ENCODE measurements at places on chromosomes 2 and 18. TPM values are rescaled to one million over a fixed set of nuclear protein-coding genes. Genes with fewer than 3 reads are reported as not detected.

DES gene
- not detected for total RNA-seq

DNA sequence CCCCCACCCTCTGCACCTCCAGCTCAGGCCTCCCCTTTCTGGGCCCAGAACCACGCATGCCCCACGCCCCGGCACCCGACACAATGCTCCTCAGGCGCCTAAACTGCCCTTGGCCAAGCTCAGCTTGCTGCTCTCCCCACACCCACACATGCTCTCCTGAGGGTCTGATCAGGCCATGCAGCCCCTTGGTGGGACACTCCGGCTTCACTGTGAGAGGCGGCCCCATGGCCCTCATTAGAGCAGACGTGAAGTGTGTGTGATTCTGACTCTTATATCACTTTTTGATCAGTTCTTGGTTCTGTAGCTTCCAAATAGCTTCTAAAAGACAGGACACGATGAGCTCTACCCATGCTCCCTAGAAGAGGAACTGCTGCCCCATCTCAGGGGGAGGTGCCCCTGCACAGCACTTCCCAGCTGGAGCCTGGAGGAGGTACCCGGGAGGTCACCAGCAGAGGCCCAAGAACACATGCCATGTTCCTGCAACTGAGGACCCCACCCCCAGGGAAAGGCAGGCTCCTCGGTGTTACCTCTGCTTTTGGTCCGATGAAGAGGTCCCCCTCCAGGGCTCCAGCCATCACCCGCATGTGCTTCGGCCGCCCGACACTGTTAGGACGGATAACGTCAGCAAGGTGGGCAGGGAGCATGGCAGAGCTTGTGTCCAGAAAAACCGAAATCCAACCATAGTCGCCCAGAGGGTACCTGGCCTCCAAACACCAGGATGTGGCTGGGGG lies 3.6 kb downstream of the ACTR1B start:
- peaks cover 20% of the 10 kb centered on the region for H3K36me3 ChIP-seq
- H3K27ac ChIP-seq, result no peak overlapping the region
- DNase-seq, result no peak
- H3K4me3 ChIP-seq, result no peak overlapping the region

- no peak overlapping the region for H3K4me3 ChIP-seq
- H3K36me3 ChIP-seq, result no peaks in the 10 kb centered on the region
- DNase-seq, result no peak
Observed at GRCh38 chr2:132255714-132256113, 94.0 kb upstream of the ANKRD30BL start.

FRZB gene
- total RNA-seq, result 0.04 TPM

WNT10A gene
- total RNA-seq, result not detected

SPP2 gene
- total RNA-seq, result not detected

DNA sequence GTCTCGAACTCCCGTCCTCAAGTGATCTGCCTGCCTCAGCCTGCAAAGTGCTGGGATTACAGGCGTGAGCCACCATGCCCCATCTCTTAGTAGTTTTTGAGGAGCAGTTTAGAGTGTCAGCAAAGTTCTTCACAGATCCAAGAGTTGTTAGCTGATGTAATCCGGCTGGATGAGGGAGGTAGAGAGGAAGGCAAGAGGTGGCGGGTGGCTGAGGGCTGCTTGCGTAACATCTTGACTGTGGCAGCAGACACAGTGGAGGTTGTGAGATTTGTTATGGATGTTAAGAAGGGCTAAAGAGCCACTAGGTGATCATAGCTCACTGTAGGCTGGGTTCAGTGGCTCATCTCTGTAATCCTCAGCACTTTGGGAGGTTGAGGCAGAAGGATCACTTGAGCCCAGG lies 19.5 kb upstream of the FAM136A start:
- no peak for DNase-seq
- no peaks in the 10 kb centered on the region for H3K27me3 ChIP-seq
- no peaks in the 10 kb centered on the region for H3K36me3 ChIP-seq
- no peak overlapping the region for H3K4me3 ChIP-seq
- H3K27ac ChIP-seq, result no peak overlapping the region
- no peaks in the 10 kb centered on the region for H3K4me1 ChIP-seq

SDC1 gene
- total RNA-seq, result 47.5 TPM

Data from HepG2 (cell line).